ENCODE measurements at places on chromosomes 2 and 18.

- DNase-seq: peak; percentile 43
These were observed 97.0 kb downstream of the KYNU start for GRCh38 chr2:142974288-142975024.

GRCh38 chr2:85106489-85107180, 26.6 kb upstream of the TCF7L1 start:
- DNase-seq: peak; percentile 92

DNA sequence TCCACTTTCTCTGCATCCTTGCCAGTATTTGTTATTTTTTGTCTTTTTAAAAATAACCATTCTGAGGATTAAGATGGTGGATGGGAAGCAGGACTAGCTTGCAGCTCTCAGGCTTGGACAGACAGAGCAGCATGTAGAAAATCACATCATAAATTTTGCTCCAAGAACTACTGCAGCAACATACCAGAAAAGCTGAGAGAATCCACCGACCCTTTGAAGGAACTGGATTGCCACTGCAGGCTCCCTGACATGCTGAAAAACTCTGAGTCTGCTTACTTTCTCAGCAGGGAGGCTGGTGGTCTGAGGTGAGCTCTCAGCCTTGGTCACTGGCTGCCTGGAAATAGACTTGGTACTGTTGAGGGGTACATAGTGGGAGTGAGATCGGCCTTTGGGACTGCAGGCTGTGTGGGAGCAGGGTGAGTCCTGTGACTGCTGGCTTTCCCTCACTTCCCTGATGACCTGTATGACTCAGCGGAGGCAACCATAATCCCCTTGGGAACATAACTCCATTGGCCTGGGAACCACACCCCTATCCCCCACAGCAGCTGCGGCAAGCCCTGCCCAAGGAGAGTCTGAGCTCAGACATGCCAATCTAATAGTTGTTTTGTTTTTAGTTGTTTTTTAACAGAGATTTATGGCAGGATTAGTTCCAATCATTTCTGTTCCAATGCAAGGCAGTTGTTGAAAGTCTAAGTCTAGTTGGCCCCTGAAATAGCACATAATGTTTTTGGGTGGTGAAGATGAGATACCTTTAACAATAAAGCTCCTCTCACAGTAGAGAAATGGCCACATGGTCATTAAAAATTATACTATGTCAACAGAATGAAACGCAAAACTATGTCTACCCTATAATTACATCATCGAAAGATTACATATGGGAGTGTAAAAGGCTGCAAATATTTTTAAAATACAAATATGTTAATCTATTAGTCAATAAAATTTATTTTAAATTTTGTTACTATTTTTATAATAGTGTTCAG, 414.2 kb upstream of the CHAC2 start:
- DNase-seq: peak; percentile 5

- DNase-seq: peak; percentile 34
These were observed 9.3 kb upstream of the CDH20 start for GRCh38 chr18:61323951-61324350.

All from fibroblast of skin of right biceps (primary cell).